ENCODE measurements at places on chromosomes 3 and 15. TPM values are rescaled to one million over a fixed set of nuclear protein-coding genes. Genes with fewer than 3 reads are reported as not detected.

The LRTM1 gene
- total RNA-seq, result not detected

The WDR93 gene
- total RNA-seq, result not detected

The CAPN3 gene
- total RNA-seq, result 1.0 TPM

The ASB14 gene
- total RNA-seq, result not detected

The OR4F15 gene
- not detected for total RNA-seq

The PLSCR4 gene
- total RNA-seq, result not detected

The CGNL1 gene
- total RNA-seq, result not detected

The RASGRP1 gene
- 61.2 TPM for total RNA-seq

The TGM4 gene
- total RNA-seq, result not detected

The EPHA6 gene
- total RNA-seq, result not detected

The C3orf80 gene
- total RNA-seq, result 0.11 TPM

The LRRC49 gene
- not detected for total RNA-seq

The STX19 gene
- not detected for total RNA-seq

The TMPRSS7 gene
- not detected for total RNA-seq

The TNNC1 gene
- 6.6 TPM for total RNA-seq

The PRR20G gene
- total RNA-seq, result not detected

The ENTPD3 gene
- total RNA-seq, result not detected

The ANKRD34C gene
- total RNA-seq, result not detected

The KIF7 gene
- total RNA-seq, result 4.6 TPM

The PRTG gene
- total RNA-seq, result not detected

The PLCH1 gene
- total RNA-seq, result 0.23 TPM

The PIERCE2 gene
- total RNA-seq, result not detected

The FAM107A gene
- not detected for total RNA-seq

The HERC2 gene
- total RNA-seq, result 36.4 TPM

The TMEM45A gene
- 6.6 TPM for total RNA-seq

The TGM5 gene
- not detected for total RNA-seq

The CDCP1 gene
- total RNA-seq, result 1.5 TPM

The RBP2 gene
- total RNA-seq, result not detected

The PIK3R4 gene
- total RNA-seq, result 32.4 TPM

The ZNF80 gene
- total RNA-seq, result 0.53 TPM

The CYP1A2 gene
- total RNA-seq, result not detected

All from activated naive CD4-positive, alpha-beta T cell treated with anti-CD3 and anti-CD28 coated beads, Interleukin-2, amount 50 U/mL, for 72 hours (primary cell).